HCT116 (cell line): ENCODE measurements at places on chromosomes 13 and 19. TPM values are rescaled to one million over a fixed set of nuclear protein-coding genes. Genes with fewer than 3 reads are reported as not detected.

ZNF534 gene
- total RNA-seq: not detected

SBSN gene
- 0.66 TPM for total RNA-seq

CABP5 gene
- total RNA-seq: not detected

CLIP3 gene
- 1.5 TPM for total RNA-seq

C2CD4C gene
- 7.1 TPM for total RNA-seq

SRRM5 gene
- not detected for total RNA-seq

SYCN gene
- not detected for total RNA-seq

APC2 gene
- total RNA-seq: 1.6 TPM

YJEFN3 gene
- total RNA-seq: 25.3 TPM

RFPL4AL1 gene
- total RNA-seq: not detected

KANK3 gene
- total RNA-seq: 21.7 TPM

TMTC4 gene
- 23.6 TPM for total RNA-seq

SIGLECL1 gene
- total RNA-seq: not detected

TBXA2R gene
- 2.3 TPM for total RNA-seq

FCAR gene
- not detected for total RNA-seq

ZNF208 gene
- total RNA-seq: not detected

GRIK5 gene
- 1.7 TPM for total RNA-seq

C3 gene
- 7.0 TPM for total RNA-seq

LYPD3 gene
- total RNA-seq: 3.6 TPM

CLEC17A gene
- not detected for total RNA-seq

IER2 gene
- total RNA-seq: 247 TPM

TTYH1 gene
- 0.37 TPM for total RNA-seq

ZNF681 gene
- total RNA-seq: not detected

RGS9BP gene
- total RNA-seq: 0.54 TPM

ZNF709 gene
- not detected for total RNA-seq
